NCI-H1417 (cell line): ENCODE measurements at places on chromosomes 3 and 15.

GRCh38 chr15:80569656-80570055 is 125.5 kb upstream of the ABHD17C start:
- no peak for DNase-seq

DNA sequence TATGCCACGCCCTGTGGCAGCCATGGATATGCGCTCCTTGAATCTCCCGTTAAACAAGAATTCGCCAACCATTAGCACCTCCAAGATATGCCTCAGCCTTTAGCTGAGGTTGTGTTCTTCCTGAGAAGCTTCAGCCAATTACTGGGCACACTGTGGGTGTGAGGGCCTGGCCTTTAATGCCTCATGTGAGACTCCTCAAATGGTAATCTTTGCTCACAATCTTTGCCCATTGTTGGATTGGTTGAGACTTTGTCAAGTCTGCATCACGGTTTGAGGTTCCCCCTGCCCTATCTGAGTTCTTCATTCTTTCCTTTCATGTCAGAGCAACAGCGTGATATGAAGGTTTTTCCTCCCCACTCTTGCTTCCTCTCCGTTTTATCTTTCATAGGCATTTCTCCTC is 108.1 kb upstream of the CCDC54 start:
- no peak for DNase-seq

- no peak for DNase-seq
Observed at GRCh38 chr3:10391391-10391790, 70.5 kb upstream of the SEC13 start.

DNA sequence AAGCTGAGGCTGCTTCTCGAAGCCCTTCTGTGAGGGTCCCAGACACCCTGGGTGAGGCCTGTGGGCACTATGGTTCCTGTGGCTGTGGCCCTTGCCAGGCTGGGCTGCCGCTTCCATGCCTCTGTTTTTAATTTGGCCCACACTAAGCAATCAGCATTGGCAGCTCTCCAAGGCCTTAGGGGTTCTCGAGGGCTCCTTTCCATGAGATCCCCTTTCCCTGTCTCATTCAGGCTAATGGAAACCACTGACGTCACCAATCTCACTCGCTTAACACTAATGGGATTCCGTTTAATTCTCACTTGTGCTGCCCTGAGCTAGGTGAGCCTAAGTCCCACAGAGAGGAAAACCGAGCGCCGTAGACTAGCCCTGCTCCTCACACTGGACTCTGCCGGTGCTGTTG is 60.2 kb upstream of the RAB6B start:
- peak; percentile 19 for DNase-seq

DNA sequence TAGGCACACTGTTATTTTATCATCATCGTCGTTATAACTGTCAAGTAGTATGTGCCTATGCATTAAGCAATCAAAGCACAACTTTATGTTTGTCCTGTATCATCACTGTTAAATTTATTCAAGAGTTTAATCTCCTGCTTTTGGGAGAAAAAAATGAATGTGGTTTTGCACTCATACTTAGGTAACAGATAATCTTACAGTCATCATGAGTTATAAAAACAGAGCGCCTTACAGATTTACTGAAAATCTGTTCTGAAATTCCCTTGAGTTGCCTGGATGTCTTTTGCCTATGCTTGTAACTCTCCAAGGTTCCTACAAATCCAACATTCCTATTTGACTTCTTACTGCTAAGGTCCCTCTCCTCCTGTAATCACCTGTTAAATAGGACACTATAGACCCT is 307.3 kb downstream of the ZIC4 start:
- DNase-seq: no peak

GRCh38 chr3:39383881-39384664 is 903 bp downstream of the SLC25A38 start:
- DNase-seq: no peak
